ENCODE measurements at places on chromosomes 16 and 17.

- DNase-seq: no peak
Measured at GRCh38 chr17:63286254-63286653, 159.9 kb downstream of the CYB561 start.

- no peak for DNase-seq
Measured at GRCh38 chr16:3276679-3277078, 6.6 kb upstream of the ZNF263 start.

- DNase-seq: peak; percentile 58
Measured at GRCh38 chr16:11181899-11182279, 74.1 kb downstream of the SOCS1 start.

DNA sequence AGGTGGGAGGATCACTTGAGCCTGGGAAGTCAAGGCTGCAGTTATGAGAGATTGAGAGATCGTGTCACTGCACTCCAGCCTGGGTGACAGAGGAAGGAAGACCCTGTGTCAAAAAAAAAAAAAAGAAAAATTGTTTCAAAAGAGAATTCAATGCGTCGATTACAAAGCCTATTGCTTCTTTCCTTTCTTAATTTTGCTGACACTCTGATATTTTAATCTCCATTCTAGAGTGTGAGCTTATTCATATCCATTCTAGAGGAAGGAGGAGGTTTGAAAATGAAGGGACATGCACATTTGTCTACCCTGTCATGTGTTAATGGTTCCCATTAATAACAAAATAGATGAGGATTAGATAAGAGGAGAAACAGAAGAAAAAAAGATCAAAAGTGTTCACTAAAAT lies 63.1 kb downstream of the PCTP start:
- DNase-seq: no peak

GRCh38 chr16:81151648-81152310 lies 55.6 kb upstream of the GCSH start:
- DNase-seq: no peak

DNA sequence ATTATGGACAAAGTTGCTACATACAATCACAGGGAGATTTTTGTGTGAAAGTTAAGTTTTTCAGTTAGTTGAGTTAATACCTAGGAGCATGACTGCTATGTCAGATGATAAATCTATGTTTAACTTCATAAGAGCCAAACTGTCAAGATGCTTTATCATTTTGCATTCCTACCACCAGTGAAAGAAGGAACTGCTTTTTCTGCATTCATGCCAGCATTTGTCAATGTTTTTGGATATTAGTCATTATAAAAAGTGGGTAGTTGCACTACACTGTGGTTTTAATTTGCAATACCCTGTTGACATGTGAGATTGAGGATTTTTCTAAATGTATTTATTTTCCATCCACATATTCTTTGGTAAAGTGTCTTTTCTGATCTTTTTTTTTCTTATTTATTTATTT lies 434.0 kb upstream of the MON1B start:
- no peak for DNase-seq

DNA sequence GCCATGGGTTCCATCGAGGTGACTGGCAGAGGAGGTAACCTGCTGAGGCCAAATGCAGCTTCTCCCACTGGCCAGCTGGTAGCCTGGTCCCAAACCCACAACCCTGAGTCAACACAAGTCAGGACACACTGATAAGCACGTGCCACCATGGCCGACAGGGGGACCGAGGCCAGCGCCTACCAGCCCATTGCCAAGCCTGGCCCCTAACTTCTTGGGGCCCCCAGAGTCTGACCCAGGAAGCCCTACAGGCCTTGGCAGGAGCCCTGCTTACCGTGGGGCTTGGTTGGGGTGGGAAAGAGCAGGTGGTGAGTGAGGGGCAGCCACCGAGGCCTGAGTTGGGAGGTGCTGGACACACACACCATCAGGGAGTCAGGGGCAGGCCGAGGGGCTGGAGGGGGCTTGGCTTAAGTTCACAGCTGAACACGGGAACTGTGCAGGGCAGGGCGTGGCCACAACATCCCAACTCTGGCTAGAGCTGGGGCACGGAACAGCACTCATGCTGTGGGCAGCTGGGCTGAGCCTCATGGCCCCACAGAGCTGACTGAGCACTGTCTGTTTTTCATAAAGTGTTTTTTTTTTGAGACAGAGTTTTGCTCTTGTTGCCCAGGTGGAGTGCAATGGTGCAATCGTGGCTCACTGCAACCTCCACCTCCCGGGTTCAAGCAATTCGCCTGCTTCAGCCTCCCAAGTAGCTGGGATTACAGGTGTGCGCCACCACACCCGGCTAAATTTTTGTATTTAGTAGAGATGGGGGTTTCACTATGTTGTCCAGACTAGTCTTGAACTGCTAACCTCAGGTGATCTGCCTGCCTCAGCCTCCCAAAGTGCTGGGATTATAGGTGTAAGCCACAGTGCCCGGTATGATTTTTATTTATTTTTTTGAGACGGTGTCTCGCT lies 5.5 kb downstream of the MRPL28 start:
- DNase-seq: no peak

DNA sequence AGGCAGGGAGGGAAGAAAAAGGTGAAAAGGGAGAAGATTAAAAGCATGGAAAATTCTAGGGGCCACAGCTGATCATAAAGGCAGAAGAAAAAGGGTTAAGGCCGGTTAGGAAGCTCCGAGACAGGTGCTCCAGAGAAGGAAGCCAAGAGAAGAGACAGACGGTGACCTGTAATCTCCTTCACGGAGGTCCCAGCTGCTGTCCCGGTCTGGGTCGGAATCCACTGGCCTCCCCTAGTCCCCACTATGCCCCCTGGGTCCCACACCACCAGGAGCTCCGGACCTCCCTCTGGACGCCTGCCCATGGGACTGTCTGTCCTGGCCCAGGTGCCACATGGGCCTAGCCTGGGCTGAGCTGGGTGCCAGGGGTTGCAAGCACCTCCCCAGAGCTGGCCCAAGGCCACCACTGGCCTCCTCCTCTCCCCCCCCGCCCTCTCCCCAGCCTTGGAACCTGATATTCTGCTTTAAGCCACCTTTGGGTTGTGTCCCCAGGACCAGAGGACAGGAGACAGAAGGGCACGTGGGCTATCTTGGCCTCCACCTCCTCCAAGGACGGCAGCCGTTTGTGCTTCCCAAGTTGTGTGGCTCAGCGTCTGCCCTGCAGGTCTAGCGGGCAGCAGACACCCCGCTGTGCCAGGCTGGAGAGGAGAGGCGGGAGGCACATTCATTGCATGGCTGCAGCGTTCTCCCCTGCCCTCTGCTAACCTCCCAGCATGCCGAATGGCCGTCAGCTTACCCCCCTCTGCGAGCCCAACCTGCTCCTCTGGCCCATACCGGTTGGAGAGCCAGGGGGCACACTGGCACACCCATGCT lies 102.4 kb downstream of the ENGASE start:
- DNase-seq: no peak

GRCh38 chr16:1959269-1960039 lies at the start of gene NDUFB10:
Gene NDUFB10, plus strand, starts transcription at chr16:1959538. Its CDS starts 87 bp downstream, at chr16:1959625.
- DNase-seq: peak; percentile 97

GRCh38 chr17:44878627-44879221 lies 20.5 kb downstream of the EFTUD2 start:
- no peak for DNase-seq

DNA sequence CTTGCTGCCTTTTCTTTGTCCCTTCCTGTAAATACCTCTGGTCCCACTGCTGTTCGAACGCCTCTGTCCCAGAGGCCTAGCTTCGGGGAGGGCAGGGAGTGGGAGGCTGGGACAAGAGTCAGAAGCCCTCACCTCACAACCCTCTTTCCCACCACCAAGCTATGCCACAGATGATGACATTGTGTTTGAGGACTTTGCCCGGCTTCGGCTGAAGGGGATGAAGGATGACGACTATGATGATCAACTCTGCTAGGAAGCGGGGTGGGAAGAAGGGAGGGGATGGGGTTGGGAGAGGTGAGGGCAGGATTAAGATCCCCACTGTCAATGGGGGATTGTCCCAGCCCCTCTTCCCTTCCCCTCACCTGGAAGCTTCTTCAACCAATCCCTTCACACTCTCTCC lies 10.4 kb downstream of the ARRB2 start:
- no peak for DNase-seq

- DNase-seq: no peak
Measured at GRCh38 chr16:47965439-47965838, 190.4 kb downstream of the ABCC12 start.

DNA sequence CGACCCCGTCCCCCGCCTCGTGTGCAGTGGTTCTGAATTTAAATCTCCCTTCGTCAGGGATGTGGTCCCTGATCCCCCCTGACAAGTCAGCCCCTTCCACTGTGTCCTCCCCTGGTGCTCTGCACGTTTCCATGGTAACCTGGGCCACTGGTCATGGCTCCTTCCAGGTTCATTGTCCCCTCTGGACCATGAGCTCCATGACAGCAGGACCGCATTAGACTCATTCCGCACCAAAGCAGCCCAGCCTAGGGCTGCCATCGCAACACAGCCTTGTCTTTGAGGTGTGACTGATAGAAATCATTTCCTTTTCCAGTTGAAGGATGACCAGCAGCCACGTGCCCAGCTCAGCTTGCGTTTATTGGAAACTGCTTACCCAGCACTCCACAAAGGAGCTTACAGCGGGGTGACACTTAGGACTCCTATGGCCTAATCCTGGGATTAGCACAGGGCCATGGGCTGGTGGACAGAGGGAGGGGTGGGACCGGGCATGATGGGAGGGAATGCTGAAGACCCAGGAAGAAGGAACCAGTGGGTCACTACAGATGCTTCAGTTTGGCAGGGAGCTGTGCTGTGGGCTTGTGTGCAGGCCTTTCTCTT lies 7.6 kb downstream of the RCVRN start:
- no peak for DNase-seq

- DNase-seq: peak; percentile 29
Measured at GRCh38 chr16:81523387-81524115, 78.9 kb downstream of the CMIP start.

DNA sequence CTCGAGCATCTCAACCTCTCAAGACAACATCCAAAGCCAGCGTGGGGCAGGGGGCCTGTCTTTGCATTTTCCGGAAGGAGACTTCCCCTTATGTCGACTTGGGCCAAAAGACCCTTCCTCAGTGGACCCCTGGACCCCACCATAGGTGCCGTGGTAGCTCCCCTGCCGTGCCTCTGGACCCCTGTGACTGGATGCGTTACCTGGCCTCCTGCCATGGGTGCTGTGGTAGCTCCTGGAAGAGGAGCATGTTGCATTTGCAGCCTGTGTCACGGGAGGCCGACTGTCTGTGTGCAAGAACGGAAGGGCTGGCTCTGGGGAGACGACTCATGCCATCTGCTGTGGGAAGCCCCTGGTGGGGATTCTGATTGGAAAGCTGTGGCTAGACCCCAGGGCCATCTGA lies 130.1 kb downstream of the FOXL1 start:
- DNase-seq: no peak

DNA sequence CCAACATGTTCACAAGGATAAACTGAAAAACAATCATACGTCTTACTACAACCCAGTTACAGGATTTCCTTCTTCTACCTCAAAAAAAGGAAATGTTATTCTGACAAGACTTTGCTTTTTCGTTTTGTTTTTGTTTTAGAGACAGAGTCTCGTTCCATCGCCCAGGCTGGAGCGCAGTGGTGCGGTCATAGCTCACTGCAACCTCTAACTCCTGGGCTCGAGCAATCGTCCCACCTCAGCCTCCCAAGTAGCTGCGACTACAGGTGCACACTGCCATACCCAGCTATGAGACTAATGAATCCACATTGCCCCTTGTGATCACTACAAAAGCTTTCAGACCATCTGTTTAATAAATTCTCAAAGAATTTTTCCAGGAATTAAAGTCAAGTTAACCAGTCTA lies 8.8 kb upstream of the TRIM37 start:
- no peak for DNase-seq

DNA sequence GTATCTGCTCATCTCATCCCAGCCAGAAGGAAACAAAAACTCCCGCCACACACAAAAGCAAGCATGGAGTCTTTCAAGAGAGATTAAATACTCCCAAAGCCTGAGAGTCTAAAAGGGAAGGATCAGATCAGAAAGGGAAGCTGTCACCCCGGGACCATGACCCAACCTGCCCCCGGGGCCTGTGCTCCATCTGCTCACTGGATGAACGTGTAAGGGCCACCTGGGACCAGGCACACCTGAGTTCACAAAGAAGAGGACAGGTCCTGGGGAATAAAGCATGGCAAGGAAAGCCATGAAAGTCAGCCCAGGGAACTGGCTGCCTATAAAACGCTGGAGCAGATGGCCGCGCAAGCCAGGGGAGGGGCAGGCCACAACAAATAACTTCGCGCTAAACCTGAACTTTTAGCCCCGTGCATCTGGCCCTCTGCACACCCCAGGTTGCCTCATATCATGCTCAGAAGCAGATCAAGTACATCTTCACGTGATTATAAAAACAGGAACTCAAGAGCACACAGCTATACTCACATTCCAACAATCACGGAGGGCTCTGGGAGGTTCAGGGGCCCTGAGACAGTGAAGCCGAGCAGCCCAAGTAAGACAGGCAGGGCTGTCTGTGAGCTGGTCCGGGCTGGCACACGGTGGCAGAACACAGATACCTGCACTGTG lies 3.4 kb downstream of the TMEM11 start:
- DNase-seq: no peak

DNA sequence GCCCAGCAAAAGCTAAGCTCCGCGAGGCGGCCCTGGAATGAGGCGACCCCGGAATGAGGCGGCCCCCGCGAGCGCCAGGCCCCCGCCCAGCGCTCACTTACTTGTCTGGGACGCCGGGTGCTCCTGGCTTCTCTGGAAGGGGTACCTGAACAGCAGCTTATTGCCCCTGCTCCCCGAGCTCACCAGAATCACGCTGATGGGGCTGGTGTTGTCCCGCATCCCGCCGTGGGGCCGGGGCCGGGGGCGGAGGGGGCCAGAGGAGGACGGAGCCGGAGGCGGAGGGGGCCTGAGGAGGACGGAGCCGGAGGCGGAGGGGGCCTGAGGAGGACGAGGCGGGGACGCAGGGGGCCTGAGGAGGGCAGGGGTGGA lies 440 bp downstream of the NPRL3 start:
- DNase-seq: peak; percentile 53
